ENCODE measurements at places on chromosomes 2 and 18.

GRCh38 chr18:44882163-44882868 lies 201.6 kb downstream of the SETBP1 start:
- DNase-seq = no peak

DNA sequence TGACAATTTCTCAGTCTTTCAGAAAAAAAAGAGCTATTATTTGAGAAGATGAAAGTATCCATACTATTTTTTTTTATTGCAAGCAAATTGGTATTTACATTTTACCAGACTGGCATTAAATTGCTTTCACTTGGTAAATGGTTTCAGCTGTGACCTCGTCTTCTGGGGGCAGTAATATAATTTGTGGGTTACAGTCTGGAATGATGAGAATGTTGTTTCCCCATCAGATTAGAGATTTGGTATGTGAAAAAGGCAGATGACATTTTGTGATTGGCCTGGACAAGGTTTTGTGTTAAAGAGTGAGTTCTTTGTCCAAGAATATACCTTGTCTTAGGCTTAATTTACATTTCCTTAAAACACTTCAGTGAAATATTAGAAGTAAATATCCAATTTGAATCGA lies 390.1 kb upstream of the ST6GAL2 start:
- no peak for DNase-seq

GRCh38 chr2:10287761-10288160 lies 14.9 kb upstream of the HPCAL1 start:
- DNase-seq = no peak

DNA sequence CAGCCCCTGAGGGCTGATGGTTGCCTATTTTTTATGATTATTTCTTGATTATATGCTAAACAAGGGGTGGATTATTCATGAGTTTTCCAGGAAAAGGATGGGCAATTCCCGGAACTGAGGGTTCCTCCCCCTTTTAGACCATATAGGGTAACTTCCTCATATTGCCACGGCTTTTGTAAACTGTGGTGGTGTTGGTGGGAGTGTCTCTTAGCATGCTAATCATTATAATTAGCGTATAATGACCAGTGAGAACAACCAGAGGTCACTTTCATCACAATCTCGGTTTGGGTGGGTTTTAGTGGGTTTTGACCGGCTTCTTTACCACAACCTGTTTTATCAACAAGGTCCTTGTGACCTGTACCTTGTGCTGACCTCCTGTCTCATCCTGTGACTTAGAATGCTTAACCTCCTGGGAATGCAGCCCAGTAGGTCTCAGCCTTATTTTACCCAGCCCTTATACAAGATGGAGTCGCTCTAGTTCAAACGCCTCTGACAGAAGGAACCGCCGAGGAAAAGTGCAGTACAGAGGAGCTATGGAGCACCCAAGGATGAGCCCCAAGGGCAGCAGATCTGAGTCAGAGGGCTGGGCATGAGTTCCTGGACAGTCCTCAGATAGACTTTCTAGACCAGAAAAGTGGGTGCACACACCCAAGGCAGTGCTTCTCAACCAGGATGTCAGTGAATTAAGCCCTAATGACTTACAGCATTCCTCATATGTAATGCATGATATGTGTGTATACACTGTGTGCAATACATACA lies 37.1 kb upstream of the ASAP2 start:
- no peak for DNase-seq

- DNase-seq = no peak
These were observed 450.4 kb upstream of the TCF4 start for GRCh38 chr18:56038171-56039030.

DNA sequence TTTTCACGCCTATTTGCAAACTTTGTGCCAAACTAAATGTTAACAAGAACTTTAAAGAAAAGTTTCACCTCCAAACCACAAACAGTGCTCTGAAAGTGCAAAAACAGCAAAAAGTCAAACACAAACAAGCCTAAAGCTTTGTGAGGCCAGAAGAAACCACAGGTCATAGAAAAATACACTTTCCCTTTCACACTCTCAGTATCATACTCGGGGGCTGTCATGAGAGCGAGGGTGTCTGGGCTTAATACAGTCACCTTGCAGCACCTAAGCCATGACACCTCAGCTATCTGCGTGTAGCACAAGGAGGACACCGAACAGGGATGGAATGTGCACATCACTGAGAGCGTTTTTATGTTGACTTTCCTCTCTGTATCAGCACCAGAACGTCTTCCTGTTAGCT lies 26.6 kb upstream of the SEH1L start:
- no peak for DNase-seq

GRCh38 chr18:45255197-45255890 lies 359.9 kb upstream of the SLC14A2 start:
- DNase-seq = no peak

DNA sequence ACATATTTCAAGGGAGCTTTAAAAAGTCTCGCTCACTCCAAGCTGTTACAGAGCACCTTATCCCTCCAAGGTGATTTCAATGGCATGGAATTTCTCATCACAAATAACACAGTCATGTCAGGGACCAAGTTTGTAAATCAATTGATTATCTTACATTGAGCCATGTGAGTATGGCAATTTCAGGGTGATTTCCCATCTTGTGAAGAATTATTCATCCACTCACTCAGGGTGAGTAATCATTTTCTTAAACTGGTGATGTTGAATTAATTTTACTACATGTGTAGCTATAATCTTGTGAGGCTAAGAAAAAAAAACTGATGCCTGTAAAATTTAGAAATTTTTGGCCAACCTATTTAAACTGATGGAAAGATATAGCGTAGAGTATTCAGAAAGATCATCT lies 3.3 kb upstream of the ABCA12 start:
- DNase-seq = no peak
